Caki2 (cell line): ENCODE measurements at places on chromosomes 2 and 18.

DNA sequence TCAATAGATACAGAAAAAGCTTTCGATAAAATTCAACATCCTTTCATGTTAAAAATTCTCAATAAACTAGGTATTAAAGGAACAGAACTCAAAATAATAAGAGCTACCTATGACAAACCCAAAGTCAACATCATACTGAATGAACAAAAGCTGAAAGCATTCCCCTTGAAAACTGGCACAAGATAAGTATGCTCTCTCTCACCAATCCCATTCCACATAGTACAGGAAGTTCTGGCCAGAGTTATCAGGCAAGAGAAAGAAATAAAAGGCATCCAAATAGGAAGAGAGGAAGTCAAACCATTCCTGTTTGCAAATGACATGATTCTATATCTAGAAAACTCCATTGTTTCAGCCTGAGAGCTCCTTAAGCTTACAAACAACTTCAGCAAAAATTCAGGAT lies 1145.8 kb upstream of the DDX18 start:
- DNase-seq: no peak

DNA sequence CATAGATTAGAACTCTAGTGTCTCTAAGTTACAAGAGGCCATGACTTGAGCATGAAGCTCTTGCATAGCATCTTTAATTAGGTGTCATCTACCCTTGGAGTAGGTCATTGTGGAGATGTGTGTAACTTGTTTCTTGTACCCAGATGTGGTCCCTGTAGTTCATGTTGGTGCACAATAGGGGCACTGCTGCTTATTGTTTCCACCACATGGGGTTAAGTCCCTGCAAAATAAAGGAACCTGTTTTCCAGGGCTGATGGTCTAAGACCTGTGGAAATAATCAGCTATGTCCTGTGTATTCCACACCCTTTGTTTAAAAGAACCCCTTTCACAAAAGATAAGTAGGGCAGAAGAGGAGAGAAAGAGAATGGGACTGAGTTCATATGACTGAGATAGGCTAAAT lies 28.6 kb downstream of the ASXL3 start:
- no peak for DNase-seq

- DNase-seq: no peak
Observed at GRCh38 chr2:10375570-10376281, 72.4 kb downstream of the ODC1 start.

DNA sequence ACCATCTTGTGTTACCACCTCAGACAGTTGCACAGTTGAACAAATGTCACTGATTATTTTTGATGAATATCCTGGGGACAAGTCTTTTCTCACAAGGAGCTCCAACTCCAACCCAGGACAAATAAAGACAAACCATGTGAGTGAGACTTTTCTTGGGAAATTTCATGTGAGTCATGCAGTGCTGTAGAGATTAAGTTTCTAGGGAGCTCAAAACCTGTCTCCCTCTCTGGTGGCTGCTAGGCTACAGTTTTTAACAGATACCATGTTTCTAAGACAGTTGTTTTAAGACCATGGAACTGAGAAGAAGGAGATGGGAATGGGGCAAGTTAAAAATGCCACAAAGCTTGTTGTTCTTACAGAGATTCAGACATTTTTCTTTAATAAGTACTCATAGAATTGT lies 255.5 kb downstream of the RIT2 start:
- DNase-seq: peak; percentile 4

DNA sequence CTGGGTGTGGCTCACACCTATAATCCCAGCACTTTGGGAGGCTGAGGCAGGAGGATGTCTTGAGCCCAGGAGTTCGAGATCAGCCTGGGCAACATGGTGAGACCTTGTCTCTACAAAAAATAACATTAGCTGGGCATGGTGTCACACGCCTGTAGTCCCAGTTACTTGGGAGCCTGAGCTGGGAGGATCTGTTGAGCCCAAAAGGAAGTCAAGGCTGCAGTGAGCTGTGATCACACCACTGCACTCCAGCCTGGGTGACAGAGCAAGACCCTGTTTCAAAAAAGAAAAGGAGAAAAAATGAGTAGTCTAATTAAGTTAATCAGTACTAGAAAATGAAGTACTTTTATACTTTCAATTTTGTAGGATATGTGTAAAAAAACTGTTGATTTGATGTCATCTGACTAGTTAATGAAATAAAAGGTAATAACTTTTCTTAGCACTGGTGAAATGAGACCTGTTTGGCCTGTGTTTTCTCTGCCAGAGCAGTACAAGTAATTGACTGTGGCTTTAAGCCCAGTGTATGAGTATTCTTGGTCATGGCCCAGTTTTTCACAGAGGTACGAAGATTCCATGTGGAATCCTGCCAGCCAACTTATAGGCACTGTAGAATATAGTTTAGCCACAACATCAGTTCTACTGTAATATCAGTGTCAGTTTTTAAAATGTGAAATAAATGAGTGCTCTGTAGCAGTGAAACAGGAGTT lies 35.8 kb downstream of the MFSD6 start:
- DNase-seq: no peak

DNA sequence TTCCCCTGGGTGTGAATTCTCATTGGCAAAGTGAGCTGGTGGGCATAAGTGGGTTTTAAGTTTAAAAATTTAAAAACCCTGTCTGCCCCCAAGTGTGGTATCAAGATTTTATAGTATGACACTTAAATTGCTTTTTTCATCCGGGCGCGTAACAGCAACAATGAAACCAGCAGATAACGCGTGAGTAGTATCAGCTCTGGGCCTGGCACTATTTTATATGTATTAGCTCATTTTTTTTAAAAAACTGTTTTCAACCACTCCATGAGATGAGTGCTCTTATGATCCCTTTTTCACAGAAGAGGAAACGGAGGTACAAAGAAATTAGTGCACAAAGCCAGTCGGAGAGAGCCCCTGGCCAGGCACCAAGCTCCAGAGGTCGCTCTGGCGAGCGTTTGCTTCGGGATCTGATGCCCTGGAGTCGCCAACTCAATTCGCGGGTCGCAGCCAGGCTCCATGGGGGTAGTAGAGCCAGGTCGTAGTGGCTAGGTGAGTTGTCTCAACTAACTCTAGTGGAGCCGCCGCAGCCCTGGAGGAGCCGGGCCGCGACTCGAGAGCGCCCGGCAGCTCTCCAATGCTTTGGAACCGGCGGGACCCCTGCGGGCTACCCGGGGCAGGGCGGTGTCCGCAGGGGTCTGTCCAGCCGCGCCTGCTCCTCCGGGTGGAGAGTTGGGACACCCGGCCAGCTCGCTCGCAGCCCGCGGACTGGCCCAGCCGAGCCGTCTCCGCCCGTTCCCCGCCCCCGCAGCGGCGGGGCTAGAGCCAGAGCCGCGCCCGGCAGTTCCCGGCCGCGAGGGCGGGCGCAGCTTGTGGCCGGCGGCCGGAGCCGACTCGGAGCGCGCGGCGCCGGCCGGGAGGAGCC lies at the start of gene IL1R1:
Gene IL1R1 (plus strand): TSS at position 777 of the 859 bp plus-strand sequence. CDS start 14,979 bp downstream, outside the sequence.
- peak; percentile 57 for DNase-seq

GRCh38 chr2:128286011-128286721 lies 32.5 kb downstream of the HS6ST1 start:
- no peak for DNase-seq

DNA sequence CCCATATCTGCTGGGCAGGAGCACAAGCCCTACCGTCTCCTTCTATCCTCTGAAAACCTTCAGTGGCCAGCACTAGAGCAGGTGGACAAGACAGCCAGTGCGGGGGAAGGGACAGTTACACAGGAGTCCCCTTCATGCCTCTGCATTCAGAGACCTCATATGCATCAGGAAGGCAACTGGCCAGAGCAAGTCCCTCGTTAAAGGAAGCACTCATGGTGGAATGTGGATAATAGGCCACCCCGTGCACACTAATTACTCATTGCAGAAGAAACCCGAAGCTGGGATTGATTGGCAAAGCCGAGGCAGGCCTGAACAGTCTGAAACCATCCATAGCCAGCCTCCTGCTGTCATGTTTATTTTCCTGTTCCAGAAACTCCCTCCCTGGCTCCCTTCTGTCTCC lies 11.2 kb downstream of the KIAA2012 start:
- no peak for DNase-seq

- DNase-seq: no peak
Observed at GRCh38 chr2:10777111-10777841, 35.3 kb downstream of the PDIA6 start.

DNA sequence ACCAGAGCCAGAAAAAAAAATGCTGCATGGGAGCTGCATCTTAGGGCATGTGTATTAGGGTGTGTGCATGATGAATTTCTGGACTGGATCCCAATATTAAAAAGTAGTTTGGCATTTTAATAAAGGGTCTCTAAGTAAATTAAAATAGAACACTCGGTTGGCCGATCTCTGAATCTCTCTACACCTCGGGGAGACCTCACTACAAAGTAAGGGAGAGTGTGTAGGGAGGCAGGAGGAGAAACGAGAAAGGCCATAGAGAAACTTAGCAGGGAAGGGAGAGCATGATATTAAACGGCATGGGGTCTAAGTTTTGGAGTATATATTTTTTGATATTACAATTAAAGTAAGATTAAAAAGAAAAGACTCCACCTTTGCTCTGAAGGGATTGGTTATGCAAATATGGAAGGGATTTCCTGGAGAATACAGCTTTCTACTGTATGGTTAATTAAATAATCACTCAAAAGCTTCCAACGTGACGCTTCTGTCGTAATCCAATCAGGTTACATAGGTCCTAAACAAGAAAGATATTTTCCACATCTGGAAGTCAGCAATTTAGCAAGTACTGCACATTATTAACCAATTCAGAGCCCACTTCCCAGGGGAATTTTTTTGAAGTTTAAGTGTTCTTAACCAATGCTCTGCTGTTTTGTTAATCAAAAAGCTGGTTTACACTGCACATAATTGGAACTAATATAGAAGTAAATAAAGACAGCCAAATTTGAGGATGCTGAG lies 1.0 kb upstream of the ZEB2 start:
- no peak for DNase-seq

- DNase-seq: no peak
Observed at GRCh38 chr18:31329787-31330438, 12.0 kb downstream of the DSG1 start.

- DNase-seq: peak; percentile 18
Observed at GRCh38 chr18:62751341-62751821, 36.0 kb downstream of the PHLPP1 start.

GRCh38 chr2:9897846-9898245 lies 53.6 kb upstream of the GRHL1 start:
- no peak for DNase-seq

- no peak for DNase-seq
Observed at GRCh38 chr2:239168575-239168974, 232.2 kb downstream of the HDAC4 start.

DNA sequence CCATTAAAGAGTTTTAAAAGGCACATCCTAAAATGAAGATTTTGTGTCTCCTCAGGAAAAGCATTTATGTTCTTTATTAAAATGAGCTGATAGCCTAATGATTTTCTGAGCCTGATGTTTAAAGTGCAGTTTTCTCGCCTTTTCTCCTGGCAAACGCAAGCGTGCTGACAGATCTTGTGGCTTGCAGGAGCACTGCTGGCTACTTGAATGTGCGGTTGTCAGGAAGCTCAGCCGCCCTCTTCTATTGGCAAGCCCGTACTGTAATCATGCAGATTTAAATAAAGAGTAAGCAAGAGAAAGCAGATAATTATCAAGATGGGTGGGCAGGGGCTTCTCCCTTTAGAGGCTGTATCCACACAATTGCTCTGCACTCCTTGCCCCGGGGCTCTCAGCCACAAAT lies 139.5 kb upstream of the SPHKAP start:
- no peak for DNase-seq

DNA sequence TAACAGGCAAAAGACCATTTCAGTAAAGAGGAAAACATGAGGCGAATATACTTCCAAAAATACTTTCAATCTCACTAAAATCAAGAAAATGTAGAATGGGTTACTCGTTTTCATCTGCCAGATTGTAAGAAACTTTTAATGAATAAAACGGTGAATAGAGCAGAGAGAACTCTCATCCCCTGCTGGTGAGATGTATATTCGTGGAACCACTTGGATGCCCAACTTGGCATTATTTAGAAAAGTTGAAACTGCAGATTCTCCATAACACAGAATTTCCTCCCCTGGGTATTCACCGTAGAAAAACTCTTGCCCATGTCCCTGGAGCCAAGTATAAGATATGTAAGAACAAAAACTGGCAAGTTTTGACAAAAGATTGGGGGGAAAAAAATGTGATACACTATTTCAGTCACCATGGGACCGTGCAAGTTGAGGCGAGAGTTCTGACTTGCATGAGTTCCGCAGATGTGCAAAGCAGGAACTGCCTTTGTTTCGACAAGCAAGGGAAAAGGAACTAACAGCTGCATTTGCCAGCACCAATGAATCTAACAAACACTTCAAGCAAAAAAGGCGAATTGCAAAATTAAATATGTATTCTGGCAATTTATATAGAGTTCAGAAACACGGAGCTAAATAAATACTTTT lies 14.8 kb downstream of the TIMM21 start:
- DNase-seq: no peak

DNA sequence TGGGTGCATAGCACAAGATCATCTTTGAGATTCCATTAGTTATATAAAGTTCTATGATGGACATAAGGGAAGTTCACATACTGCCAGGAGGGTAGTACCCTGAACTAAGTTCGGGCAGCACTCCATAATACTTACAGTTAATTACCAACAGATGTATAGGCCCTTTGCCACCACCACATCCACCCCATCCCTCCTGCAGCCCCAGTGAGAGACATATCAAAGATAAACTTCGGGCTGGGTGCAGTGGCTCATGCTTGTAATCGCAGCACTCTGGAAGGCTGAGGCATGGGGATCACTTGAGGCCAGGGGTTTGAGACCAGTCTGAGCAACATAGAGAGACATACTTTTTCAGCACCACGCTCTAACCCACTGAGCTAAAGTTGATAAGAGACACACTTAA lies 46.4 kb upstream of the NPAS2 start:
- DNase-seq: no peak

- DNase-seq: no peak
Observed at GRCh38 chr2:222554517-222554916, 101.4 kb downstream of the FARSB start.

DNA sequence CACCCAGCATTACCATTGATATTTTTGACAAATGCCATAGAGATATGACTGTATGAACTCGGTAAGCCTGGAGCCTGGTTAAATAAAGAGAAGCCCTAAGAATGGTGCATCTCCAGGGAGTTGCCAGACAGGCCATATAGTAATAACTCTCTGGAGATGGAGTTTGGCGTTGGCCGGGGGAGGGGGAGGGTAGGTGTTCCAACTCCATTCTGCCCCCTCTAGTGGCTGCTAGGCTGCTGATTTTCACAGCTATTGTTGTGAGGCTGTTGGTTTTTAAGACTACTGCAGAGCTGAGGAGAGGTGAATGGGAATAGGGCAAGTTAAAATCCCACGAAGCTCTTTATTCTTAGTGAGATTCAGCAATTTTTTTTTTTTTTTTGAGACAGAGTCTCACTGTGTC lies 99.9 kb downstream of the GALNT14 start:
- DNase-seq: no peak

GRCh38 chr2:217903859-217904613 lies 98.8 kb downstream of the TNS1 start:
- no peak for DNase-seq

GRCh38 chr18:41886126-41886807 lies 68.8 kb upstream of the PIK3C3 start:
- no peak for DNase-seq

- DNase-seq: no peak
Observed at GRCh38 chr2:53752385-53752784, 15.2 kb upstream of the CHAC2 start.

- no peak for DNase-seq
Observed at GRCh38 chr2:15835991-15836688, 104.2 kb upstream of the MYCN start.
